ENCODE measurements at places on chromosomes 6 and 20.

- no peaks in the 10 kb centered on the region for H3K4me1 ChIP-seq
- H3K4me3 ChIP-seq, result no peak overlapping the region
- no peaks in the 10 kb centered on the region for H3K27me3 ChIP-seq
- H3K36me3 ChIP-seq, result peaks cover 16% of the 10 kb centered on the region
- no peak overlapping the region for H3K27ac ChIP-seq
- no peak for DNase-seq
Measured at GRCh38 chr20:20624914-20625313, 87.5 kb downstream of the RALGAPA2 start.

DNA sequence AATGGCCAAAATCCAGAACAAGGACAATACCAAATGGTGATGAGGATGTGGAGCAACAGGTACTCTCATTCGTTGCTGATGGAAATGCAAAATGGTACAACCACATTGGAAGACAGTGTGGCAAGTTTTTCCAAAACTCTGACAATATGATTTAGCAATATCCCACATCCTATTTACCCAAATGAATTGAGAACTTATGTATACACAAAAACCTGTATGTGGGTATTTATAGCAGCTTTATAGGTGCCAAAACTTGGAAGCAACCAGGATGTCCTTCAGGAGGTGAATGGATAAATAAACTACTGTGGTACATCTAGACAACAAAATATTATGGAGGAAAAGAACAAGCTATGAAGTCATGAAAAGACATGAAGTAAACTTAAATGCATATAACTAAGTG, 156.5 kb downstream of the TFAP2A start:
- no peak for DNase-seq
- H3K27ac ChIP-seq, result no peak overlapping the region
- H3K4me3 ChIP-seq, result no peak overlapping the region
- no peaks in the 10 kb centered on the region for H3K36me3 ChIP-seq

- no peak overlapping the region for H3K27ac ChIP-seq
- DNase-seq, result no peak
- H3K4me3 ChIP-seq, result no peak overlapping the region
- H3K36me3 ChIP-seq, result peaks cover 6% of the 10 kb centered on the region
Measured at GRCh38 chr6:37139230-37139962, 30.6 kb upstream of the PIM1 start.

- H3K36me3 ChIP-seq, result no peaks in the 10 kb centered on the region
- H3K4me1 ChIP-seq, result no peaks in the 10 kb centered on the region
- H3K4me3 ChIP-seq, result no peak overlapping the region
- DNase-seq, result no peak
- no peak overlapping the region for H3K27ac ChIP-seq
Measured at GRCh38 chr6:145457556-145457955, 277.8 kb downstream of the EPM2A start.

GRCh38 chr6:110116258-110116657, 63.2 kb downstream of the WASF1 start:
- H3K4me3 ChIP-seq, result no peak overlapping the region
- no peaks in the 10 kb centered on the region for H3K36me3 ChIP-seq
- H3K27me3 ChIP-seq, result peaks cover 53% of the 10 kb centered on the region

- H3K27ac ChIP-seq, result no peak overlapping the region
- no peaks in the 10 kb centered on the region for H3K27me3 ChIP-seq
- no peak for DNase-seq
- H3K4me3 ChIP-seq, result no peak overlapping the region
Measured at GRCh38 chr6:41595166-41595565, 43.1 kb upstream of the MDFI start.

- no peaks in the 10 kb centered on the region for H3K4me1 ChIP-seq
- no peaks in the 10 kb centered on the region for H3K36me3 ChIP-seq
- peaks cover 52% of the 10 kb centered on the region for H3K27me3 ChIP-seq
- no peak overlapping the region for H3K4me3 ChIP-seq
- no peak overlapping the region for H3K27ac ChIP-seq
Measured at GRCh38 chr6:46898006-46898405, 23.7 kb downstream of the ADGRF5 start.

GRCh38 chr6:148888856-148889255, 142.0 kb downstream of the UST start:
- no peak overlapping the region for H3K27ac ChIP-seq
- peaks cover 4% of the 10 kb centered on the region for H3K36me3 ChIP-seq
- H3K27me3 ChIP-seq, result no peaks in the 10 kb centered on the region
- H3K4me1 ChIP-seq, result peaks cover 16% of the 10 kb centered on the region
- DNase-seq, result no peak

DNA sequence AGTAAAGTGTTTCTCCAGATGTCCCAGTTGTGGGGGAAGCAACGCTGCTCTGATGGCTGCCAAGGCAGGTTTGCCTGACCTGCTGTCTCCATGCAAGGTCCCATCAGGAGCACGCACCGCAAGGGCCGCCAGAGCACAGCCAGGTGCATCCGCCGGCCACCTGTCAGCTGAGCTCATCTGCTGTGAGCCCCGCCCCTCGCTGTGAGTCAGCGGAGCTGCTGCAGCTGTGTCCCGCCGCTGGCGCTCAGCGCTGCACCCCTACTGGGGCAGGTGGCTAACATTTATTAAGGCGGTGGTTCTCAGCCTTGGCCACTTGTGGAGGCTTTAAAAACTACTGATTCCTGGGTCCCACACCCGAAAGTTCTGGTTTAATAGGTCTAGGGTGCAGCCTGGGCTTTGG, 225.7 kb downstream of the UST start:
- H3K36me3 ChIP-seq, result peaks cover 1% of the 10 kb centered on the region
- no peak for DNase-seq
- peaks cover 13% of the 10 kb centered on the region for H3K4me1 ChIP-seq
- no peak overlapping the region for H3K27ac ChIP-seq

GRCh38 chr6:101770116-101770515, 376.6 kb downstream of the GRIK2 start:
- no peaks in the 10 kb centered on the region for H3K4me1 ChIP-seq
- H3K4me3 ChIP-seq, result no peak overlapping the region
- no peak overlapping the region for H3K27ac ChIP-seq
- H3K36me3 ChIP-seq, result peaks cover 2% of the 10 kb centered on the region
- no peaks in the 10 kb centered on the region for H3K27me3 ChIP-seq

DNA sequence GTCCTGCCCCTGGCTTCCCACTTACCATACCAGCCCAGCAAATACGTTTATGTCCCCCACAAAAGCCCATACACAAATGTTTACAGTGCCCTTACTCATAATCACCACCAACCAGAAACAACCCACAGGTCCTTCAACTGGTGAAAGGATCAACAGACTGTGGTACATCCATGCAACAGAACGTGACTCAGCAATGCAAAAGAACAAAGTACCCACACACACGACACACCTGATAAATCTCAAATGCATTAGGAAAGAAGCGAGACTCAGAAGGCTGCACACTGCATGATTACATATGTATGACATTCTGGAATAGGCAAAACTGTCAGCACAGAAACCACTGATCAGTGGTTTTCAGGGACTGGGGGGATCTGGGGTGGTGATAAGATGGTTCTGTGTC, 20.5 kb downstream of the NCR2 start:
- no peak for DNase-seq
- H3K36me3 ChIP-seq, result no peaks in the 10 kb centered on the region
